Kidney epithelial cell (primary cell): ENCODE measurements at places on chromosomes 13 and 19.

DNA sequence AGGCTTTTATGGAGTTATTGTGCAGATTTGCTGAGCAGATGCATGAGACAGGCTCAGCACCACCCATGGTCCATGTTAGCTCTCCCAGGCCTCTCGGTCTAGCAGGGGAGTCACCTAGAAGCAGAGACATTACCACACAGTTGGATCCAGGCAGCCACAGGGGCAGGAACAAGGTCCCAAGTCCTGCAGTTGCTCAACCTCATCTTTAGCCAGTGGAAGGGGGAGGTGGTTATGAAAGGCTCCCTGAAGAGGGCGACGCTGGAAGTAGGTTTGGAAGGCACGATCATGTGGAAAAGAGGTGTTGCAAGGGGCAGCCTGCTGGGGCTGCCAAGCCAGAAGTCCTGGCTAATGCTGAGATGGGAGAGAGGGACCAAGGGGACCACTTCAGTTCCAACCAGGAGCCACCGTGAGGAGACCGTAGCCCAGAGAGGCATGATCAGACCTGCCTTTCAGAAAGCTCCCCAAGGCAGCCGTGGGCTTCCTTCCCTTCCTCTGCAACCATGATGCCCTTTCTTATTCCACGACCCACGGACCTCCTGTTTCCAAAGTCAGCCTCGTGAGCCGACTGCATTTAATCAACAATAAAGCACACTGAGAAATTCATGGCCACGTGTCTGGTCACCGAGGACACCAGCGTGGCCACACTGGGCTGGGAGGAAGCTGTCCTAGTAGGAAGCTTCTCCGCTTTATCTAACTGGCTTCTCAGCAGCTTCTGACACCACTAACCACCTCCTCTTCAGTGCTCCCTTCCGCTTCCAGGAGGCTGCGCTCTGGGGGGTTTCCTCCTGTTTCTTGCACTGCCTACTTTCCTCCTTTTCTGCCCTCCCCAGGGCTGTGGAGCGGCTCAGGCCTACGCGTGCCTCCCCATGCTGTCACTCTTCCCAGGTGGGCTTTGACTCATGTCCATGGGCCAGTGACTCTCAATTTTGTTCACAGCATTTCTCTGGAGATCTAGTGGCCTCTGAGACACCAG, 2.6 kb downstream of the AP1M1 start:
- no peak for DNase-seq

GRCh38 chr13:31929031-31929770, 102.4 kb upstream of the FRY start:
- DNase-seq, result no peak

GRCh38 chr19:30686176-30686820, 314.1 kb downstream of the ZNF536 start:
- no peak for DNase-seq

DNA sequence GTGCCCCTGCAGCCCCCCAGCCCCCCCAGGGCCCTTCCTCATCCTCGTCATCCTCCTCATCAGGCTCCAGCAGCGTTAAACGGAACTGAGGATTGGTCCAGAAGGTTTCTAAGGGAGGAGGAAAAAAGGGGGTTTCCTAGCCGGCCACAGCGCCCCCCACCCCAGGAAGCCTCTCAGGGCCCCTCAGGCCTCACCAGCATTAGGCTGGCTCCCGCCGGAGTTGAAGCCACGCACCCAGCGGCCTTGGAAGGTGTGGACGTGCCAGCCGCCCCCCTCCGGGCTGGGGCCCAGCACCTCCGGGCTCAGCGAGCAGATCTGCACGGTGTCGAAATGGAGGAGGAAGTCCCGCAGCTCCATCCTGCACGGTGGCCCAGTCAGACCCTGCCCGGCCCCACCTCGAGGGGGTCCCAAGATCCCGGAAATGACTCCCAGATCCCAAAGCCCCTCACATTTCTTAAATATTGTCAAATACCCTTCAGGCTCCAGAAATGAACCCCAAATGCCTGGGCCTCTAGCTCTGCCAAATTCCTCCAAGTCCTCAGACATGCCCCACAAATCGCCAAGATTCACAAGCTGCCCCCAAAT, 6.9 kb downstream of the CAPN12 start:
- DNase-seq, result no peak

DNA sequence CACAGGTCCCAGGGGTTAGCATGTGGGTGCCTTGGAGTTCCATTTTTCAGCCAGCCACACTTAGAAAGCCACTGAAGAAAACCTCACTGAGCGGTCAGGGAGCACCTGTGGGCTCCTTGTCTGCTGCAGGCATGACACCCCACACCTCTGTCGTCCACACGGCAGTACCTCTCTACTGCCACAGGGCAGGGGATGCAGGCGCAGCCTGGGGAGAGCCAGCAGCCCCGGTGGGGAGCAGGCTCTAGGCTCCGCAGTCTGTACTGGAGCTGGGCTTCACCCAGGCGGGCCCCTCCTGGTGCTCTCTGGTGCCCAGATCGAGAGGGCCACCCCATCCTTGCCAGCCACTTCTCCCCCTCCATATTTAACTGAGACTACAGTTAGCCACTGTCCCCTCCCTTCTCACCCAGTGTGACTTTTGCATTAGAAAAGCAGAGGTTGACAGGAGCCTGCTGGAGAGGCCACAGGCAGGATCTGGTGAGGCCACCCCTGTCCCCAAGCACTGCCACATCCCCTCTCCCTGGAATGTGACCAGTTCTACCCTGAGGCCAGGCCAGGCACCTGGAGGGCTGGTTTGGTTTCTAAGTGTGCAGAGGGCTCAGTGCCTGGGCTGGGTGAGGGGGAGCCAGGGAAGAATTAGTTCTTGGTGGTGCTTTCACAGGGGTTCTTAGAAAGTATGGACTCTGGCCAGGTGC, 104.4 kb downstream of the KDM4B start:
- DNase-seq, result no peak

GRCh38 chr13:23578411-23579071, 8.3 kb downstream of the TNFRSF19 start:
- no peak for DNase-seq

GRCh38 chr13:32314271-32315237, 609 bp downstream of the ZAR1L start:
- no peak for DNase-seq

DNA sequence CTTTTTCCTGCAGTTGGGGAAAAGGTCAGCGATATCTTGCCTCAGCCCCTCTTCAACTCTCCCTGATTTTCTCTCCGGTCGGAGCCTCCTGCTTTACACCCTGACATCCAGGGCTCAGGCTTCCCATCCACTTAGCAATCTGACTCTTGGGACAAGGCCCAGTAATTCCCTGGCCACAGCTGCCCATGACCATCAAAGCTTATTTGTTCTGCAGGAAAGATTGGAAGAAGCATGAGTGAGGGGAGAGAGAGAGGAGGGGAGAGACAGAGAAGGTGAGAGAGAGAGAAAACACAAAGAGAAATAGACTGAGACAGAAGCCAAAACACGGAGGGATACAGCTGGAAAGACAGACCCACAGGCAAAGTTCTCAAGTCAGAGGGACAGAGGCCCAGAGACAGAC, 13.7 kb downstream of the SYT3 start:
- no peak for DNase-seq

DNA sequence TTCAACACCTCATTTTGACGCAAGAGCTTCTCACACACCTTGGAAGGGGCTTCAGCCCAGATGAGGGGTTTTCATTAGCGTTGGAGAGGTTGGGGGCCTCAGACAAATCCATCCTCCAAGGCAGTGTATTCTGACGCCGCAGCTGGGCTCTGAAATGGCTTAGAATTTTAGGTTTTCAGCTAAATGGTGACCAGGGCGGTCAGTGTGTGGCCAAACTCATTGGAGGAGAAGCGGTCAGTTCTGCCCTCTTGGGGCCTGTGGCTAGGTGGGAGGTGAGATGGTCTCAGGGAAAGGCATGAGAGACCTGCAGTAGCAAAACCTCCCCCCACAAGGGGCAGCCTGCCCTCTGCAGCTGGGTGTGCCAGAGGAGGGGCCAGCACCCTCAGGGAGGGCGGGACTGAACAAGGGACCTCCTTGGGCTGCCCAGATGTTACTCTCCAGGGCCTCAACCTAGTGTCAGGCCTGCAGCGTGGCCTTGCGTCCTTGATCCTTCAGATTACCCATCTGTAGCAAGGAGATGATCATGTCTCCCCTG, 155.8 kb downstream of the URI1 start:
- no peak for DNase-seq

DNA sequence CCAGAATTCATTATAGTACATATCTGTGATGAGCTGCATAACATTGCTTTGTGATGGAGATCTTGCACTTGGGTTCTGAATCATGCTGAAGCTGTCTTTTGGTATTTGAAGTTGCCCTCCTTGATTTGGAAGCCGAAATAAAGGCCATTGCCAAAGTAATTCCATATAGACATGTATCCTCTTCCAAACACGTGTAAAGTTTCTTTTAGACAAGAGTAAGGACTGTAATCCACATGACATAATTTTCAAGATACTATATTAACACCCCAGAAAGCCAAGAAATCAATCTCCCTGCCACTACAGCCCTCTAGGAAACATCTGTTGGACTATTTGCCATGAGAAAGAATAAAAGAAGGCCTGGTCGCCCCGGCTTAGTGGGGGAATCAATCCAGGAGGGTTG, 754.2 kb downstream of the FGF9 start:
- DNase-seq, result no peak

GRCh38 chr13:79432992-79433391, 26.9 kb upstream of the RBM26 start:
- no peak for DNase-seq

DNA sequence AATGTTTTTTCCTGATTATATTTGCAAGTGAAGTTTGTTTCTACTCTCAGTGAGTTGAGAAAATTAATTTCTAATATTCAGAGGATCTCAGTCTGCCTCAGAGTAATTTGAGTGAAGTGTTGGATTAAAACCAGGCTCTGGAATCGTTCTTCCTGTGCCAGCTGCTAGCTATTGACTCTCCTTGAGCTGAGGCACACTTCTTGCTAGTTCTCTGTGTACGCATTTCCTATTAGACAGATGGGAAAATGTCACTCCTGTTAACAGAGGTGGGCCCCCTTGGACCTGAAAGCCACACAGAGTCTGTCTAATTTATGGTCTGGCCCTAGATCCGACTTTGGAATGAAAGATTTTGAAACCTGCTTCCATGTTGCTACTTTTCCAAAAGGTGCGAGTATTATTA, 107.6 kb upstream of the RNF113B start:
- DNase-seq, result no peak

GRCh38 chr19:3931041-3931440, 1.8 kb upstream of the NMRK2 start:
- DNase-seq, result no peak

- no peak for DNase-seq
Measured at GRCh38 chr19:14385492-14385891, 4.2 kb downstream of the ADGRE5 start.

DNA sequence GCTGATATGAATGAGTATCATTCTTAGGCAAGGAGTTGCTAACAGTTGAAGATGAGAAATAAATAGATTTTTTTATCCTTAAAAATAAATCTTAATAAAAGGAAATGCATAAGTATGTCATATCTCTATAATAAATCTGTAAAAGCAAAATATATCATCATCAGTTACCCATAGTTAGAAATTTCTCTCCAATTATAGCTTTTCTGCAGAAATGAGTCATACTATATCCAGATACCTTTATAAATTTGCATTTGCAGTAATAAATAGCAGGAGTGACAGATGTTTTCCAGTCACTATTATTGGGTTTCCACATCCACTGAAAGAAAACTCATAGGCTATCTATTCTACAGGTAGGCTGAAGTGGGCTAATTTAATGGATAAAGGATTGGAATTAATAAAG, 829.8 kb downstream of the PCDH9 start:
- no peak for DNase-seq

DNA sequence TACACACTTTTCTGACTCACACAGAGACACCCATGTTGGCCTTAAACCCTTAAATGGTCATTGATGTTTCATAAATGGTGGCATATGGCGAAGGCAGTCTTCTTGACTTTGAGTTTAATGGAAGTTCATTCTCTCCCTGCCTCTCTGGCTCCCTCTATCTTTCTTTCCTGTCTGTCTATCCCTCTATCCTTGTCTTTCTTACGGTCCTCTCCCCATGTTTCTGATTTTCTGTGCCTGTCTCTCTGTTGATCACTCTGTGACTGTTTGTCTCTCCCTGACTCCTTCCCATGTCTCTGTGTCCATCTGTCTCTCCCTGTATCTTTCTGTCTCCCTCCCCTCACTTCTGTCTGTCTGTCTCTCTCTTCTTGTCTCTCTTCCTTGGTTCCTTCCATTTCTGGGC, 43.2 kb upstream of the SHKBP1 start:
- DNase-seq, result no peak

- DNase-seq, result no peak
Measured at GRCh38 chr13:73040968-73041596, 17.7 kb upstream of the KLF5 start.

GRCh38 chr19:35355791-35356460, 2.3 kb upstream of the FFAR3 start:
- no peak for DNase-seq

- no peak for DNase-seq
Measured at GRCh38 chr13:52707375-52707774, 32.2 kb downstream of the CNMD start.

GRCh38 chr19:33960566-33960965, 163.9 kb downstream of the KCTD15 start:
- DNase-seq, result no peak

DNA sequence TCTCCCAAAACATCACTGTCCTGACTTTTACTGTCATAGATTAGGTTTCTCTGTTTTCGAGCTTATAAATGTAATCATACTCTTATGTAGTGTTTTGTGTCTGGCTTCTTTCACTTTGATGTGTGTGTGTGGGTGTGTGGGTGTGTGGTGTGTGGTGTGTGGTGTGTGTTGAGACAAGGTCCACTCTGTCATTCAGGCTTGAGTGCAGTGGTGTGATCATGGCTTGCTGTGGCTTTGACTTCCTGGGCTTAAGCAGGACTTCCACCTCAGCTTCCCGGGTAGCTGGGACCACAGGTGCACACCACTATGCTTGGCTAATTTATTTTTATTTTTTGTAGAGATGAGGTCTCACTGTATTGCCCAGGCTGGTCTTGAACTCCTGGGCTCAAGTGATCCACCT, 59.6 kb downstream of the PDS5B start:
- no peak for DNase-seq

GRCh38 chr19:49921871-49922795, 6.9 kb upstream of the ATF5 start:
- DNase-seq, result peak; percentile 34

- DNase-seq, result no peak
Measured at GRCh38 chr13:35614666-35615065, 138.2 kb upstream of the MAB21L1 start.

GRCh38 chr19:19405971-19406877, 749 bp downstream of the GATAD2A start:
- DNase-seq, result no peak

DNA sequence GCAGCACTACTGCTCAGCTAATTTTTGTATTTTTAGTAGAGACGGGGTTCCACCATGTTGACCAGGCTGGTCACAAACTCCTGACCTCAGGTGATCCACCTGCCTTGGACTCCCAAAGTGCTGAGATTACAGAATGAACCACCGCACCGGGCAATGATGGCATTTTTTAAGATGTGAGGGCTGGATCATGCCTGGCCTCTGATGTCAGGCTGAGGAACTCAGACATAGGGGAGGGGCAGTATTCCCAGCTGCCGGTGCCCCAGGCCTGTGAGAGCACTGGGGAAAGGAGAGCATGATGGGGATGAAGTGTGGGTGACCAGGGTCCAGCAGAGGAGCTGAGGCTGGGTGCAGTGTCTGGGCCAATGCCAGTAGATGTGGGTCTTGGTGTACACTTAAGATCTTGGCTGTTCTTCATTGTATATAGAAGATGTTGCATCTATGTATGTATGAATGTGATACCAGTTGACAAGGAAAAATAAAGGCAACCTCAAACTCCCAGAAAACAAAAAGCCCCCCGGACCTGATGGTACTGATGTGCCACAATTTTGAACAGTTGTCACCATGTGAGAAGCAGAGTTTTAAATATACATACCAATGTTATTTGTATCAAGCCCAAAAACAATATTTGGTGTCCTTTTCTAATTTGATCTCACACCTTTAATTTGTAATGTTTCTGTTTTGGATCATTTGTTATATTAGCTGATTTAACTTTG, 3.4 kb upstream of the PLVAP start:
- DNase-seq, result no peak
